ENCODE measurements at places on chromosomes 5 and 9.

- DNase-seq = no peak
Measured at GRCh38 chr5:32155211-32155610, 18.9 kb downstream of the GOLPH3 start.

- no peak for DNase-seq
Measured at GRCh38 chr5:55220433-55221185, 6.5 kb downstream of the MCIDAS start.

- no peak for DNase-seq
Measured at GRCh38 chr5:73042993-73043392, 77.4 kb upstream of the TMEM171 start.

- peak; percentile 37 for DNase-seq
Measured at GRCh38 chr9:35675732-35676392, 2.1 kb downstream of the CA9 start.

DNA sequence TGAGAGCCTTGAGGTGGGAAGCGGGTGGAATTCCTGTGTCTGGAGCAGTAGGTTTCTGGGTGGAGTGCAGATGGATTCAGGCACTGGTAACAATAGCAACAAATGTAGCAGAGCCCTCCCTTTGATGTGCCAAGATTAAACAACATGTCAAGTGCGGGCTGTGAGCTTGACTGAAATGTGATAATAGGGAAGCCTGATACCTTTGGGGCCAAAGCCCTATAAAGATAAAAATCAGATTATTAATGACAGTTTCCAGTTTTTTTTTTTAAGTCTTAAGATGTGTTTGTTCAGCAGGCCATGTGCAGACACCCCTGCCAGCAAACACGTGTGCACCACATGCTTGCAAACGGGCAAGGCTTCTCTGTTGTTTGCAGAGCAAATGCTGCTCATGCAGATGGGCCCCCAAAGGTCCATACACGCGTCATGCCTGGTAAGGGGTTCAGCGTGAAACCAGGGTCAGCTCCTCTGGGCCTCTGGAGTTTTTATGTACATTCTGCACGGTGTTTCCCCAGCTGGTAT lies 193.2 kb downstream of the GADD45G start:
- no peak for DNase-seq

DNA sequence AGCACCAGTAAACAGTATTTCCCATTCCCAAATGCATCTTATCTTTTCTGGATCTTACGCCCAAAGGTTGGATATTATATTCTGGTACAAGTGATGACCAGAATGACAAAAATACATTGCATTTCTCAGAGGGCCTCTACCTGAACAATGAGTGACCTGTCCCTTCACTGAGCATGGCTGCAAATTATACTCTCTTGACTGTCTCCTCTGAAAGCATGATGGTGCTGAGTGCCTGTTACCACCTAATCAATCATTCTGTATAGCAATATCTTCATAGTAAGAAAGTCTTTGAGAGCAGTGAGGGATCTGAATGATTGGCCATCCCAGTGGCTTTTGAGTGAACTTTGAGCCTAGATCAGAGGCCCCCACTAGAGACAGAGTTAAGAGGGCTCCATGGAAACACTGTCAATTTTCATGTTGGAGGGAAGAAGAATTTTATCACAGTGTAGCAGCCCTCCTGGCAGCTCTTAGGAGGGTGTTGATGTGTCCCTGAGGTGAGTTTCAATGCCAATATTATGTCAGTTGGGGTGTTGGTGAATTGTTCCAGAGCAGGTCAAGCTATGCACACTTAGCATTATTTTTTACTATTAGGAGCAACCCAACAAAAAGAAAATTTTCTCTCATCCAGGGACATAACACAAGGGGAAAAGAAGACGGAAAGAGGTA lies 171.7 kb downstream of the MARCHF11 start:
- DNase-seq = no peak

- no peak for DNase-seq
Measured at GRCh38 chr5:172595596-172596455, 45.2 kb upstream of the NEURL1B start.

DNA sequence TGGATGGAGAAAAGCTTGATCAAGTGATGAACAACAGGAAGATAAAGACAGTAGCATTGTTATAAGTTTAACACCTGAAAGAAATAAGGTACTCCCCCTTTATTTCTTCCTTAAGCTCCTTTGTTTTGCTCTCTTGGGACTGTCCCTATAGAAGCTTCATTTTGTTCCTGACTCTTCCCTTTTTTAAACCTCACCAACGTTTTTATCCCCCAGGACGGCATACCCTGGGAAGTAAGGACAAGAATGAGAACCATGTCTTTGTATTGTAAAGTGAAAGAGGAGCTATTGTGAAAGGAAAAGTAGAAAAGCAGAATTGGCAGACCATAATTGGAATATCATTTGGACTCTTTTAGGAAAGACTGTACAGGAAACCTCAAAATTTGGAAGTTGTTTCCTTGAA lies 1368.6 kb upstream of the C9orf72 start:
- no peak for DNase-seq

DNA sequence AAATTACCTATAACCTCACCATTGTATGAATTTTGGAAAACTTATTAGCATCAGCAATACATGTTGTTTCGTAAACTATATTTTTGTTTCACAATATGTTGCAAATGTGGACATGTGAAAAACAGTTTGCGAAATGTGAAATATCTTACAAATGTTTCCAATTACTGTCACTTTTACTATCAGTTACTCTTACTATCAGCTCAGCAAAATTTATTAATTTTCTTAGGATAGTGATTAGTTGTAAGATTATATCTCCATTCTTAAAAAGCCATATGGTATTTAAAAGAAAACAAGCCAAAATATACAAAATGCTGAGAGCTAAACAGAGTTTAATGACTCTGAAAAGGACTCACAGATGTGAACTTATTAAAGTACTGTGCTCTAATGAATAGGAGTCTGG lies 111.9 kb upstream of the LPAR1 start:
- DNase-seq = no peak

- no peak for DNase-seq
Measured at GRCh38 chr5:15852217-15852616, 327.4 kb downstream of the MARCHF11 start.

- DNase-seq = no peak
Measured at GRCh38 chr5:134451936-134452505, 40.3 kb upstream of the CDKN2AIPNL start.

DNA sequence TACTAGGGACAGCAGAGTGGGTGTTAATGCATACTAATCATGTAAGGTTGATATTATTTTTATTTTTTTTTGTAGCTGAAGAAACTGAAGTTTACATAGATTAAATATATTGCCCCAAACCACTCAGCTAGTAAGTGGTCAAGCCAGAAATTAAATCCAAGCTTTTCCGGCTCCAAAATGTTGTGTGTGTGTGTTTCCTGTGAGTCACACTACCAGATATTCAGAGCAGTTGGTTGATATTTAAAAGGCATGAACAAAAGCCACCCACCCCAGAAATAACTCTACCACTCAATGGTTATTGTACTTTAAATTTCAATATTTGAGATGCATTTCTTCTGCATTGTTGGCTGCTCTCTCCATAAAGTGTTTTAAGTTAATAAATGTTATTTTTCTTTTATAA lies 29.5 kb downstream of the KCNN2 start:
- DNase-seq = no peak

- DNase-seq = peak; percentile 75
Measured at GRCh38 chr5:175517824-175518450, 39.6 kb downstream of the SFXN1 start.

DNA sequence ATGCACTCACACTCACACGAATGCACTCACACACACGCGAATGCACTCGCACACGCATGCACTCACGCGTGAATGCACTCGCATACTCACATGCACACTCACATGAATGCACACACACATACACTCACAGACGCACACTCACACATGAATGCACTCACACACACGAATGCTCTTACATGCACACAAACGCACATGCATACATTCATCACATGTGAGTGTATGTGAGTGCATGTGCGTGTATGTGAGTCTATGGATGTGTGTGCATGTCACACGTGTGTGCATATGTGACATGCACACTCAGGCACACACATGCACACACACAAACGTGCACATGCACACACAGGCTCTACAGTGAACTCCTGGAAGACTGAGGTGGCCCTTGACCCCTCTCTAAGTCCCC lies 121.7 kb downstream of the ADAMTS2 start:
- DNase-seq = no peak

DNA sequence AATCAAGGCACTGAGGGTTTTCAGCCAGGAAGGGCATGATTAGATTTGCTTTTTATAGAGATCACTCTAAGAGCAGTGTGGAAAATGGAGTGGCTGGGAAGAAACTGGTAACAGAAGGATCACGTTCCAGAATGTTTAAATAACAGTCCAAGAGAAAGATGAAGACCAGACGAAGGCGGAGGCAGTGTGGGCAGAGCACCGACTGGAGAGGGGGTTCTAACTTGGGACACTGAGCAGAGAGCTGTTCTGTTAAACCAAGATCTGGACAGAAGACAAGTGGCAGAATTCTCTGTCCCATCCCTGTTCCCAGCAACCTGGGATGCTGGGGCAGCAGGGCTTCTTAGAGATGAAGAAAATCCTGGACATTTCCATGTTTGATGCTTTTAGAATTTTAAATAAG lies 249.1 kb upstream of the NR4A3 start:
- no peak for DNase-seq

DNA sequence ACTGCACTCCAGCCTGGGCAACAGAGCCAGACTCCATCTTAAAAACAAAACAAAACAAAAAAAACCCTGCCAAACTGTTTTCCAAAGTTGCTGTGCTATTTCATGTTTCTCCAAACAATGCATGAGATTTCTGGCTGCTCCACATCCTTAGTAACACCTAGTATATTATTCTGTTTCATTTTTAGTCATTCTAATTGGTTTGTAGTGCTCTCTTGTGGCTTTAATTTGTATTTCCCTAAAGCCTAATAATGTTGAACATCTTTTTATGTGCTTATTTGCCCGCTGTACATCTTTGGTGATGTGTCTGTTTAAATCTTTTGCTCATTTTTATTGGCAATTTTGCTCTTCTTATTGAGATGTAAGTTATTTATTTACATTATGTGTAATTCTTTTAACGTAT lies 18.4 kb upstream of the TTC1 start:
- DNase-seq = no peak

DNA sequence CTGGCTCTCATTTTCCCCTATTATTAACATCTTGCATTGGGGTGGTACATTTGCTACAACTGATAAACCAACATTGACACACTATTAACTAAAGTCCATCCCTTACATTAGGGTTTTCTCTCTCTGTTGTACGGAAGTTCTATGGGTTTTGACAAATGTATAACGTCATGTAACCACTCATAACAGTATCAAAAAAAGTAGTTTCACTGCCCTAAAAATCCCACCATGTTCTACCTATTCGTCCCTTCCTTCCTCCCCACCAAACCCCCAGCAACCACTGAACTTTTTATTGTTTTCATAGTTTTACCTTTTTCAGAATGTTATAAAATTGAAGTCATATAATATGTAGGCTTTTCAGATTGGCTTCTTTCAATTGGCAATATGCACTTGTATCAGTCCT lies 40.1 kb downstream of the MLLT3 start:
- DNase-seq = no peak

DNA sequence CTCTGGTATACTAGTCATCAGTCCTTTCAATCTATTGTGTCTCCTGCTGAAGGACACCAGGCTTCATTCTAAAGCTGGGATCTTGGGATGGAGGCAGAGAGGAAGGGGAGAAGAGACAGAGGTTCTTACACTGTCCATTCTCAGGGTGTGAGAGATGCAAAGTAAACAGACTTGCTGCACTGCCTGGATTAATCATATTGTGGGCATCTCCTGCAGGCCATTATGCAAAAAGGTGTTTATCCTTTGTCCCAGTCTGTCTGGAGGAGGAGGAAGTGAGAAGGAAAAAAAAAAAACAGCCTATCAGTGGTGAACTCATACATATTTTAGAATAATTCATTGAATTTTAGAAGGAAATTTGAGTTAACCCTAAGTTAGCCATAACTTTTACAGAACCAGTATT lies 92.9 kb upstream of the TNPO1 start:
- DNase-seq = no peak

DNA sequence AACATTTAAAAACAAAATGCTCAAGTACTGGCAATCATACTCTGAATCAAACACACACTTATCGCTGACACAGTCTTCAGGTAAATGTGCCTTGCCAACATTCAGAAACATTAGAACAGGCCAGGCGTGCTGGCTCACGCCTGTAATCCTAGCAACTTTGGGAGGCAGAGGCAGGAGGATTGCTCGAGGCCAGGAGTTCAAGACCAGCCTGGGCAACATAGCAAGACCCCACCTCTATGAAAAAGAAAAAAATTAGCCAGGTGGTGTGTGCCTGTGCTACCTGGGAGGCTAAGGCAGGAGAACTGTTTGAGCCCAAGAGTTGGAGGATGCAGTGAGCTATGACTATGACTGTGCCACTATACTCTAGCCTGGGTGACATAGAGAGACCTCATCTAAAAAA lies 20.6 kb downstream of the DROSHA start:
- DNase-seq = no peak

- no peak for DNase-seq
Measured at GRCh38 chr5:177316005-177316404, 4.3 kb upstream of the MXD3 start.

DNA sequence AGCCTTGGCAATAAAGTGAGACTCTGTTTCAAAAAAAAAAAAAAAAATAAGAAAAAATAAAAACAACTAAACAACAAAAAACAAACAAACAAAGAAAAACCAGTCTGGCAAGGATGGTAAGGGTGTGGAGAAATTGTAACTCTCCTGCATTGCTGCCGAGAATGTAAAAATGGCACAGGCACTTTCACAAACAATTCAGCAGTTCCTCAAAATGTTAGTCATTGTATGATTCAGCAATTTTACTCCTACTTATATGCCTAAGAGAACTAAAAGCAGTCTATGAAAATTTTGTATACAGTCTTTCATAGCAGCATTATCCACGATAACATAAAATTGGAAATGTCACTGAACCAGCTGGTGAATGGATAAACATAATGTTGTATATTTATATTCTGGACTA lies 280.4 kb downstream of the CDH9 start:
- no peak for DNase-seq

GRCh38 chr5:41908374-41909079 lies 4.4 kb downstream of the RIMOC1 start:
- no peak for DNase-seq

DNA sequence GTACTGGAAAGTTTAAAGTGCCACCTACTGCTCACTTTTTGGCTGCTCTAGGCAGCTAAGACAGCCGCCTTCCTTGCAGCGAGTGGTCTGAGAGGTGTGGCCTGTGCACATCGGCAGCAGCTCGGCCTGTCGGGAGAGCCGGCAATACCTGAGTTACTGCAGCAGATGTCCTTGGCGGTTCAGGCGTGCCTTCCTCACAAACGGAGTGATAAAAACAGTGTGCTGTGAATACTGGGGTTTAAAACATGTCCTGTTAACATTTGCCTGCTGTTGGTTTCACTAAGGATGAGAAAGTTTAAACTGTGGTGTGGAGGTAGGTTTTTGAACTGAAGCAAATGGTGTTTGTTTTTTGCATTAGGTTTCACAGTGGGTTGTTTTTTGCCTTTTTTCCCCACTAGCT lies 12.9 kb downstream of the TRAF2 start:
- DNase-seq = no peak

DNA sequence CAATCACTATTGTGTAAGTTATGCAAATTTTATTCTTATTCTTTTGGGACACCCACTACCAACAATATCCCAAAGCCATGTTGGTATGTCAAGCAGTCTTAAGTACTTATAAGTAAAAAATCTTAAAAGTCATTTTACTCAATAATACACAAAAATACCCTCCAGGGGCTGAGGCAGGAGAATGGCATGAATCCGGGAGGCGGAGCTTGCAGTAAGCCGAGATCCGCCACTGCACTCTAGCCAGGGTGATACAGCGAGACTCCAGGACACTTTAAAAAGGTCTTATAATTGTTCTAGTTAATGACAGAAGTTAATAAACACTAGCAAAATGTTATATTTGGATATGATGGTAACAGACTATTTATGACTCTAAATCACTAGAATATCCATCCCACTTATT lies 16.8 kb downstream of the CLINT1 start:
- DNase-seq = no peak

Measured in activated T-cell treated with anti-CD3 and anti-CD28 coated beads for 48 hours (primary cell).